Suppressor macrophage treated with lipopolysaccharide for 1 hour (primary cell): ENCODE measurements at places on chromosomes 5 and 9.

- no peak for DNase-seq
These were observed 29.2 kb downstream of the NCS1 start for GRCh38 chr9:130201399-130201873.

DNA sequence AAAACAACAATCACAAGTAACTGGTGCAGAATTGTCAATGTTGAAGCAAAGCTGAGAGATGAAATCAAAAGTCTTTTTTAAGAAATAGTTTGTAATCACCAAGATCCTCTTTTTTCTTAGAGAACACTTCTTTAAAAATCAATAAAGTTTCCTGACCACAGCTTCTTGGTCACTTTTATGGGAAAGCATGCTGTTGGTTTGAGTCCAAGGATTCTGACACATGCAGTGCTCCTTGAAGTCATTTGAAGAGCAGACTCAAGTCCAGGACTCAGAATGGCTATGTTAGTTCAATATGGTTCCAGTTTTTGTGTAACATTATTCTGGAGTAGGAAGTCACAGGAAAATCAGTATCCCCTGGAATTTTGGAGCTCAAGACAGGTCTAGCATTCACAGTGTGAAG, 480.6 kb downstream of the NR2F1-AS1 start:
- no peak for DNase-seq

GRCh38 chr5:1201327-1202025, at the start of gene SLC6A19:
Gene SLC6A19 (plus strand): TSS chr5:1201595. CDS start chr5:1201651, 56 bp downstream.
- no peak for DNase-seq

- DNase-seq: no peak
These were observed 5.0 kb downstream of the DPP7 start for GRCh38 chr9:137109250-137110146.

- DNase-seq: no peak
These were observed 63.6 kb downstream of the SUSD1 start for GRCh38 chr9:112111461-112111860.
